ENCODE measurements at places on chromosomes 3 and 15.
A peak's percentile ranks its signal among the peaks of the same experiment; 100 is the strongest.

DNA sequence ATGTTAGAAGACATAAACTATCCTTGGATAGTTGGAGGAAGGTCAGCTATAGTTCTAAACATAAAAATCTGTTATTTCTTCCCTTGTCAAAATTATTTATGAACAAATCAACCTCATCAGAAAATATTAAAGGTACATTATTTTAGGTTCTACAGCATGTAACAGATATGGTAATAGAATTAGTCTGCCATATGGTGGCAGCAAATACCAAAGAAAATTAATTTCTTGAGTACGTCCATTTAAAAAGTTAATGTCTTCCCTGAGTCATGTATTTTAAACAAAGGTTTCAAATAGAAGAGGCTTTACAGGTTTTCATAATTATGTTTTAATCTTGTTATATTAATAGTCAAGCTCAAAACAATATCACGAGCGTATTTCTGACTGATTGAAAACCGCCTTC, 17.9 kb upstream of the ANKRD28 start:
- no peak for DNase-seq

DNA sequence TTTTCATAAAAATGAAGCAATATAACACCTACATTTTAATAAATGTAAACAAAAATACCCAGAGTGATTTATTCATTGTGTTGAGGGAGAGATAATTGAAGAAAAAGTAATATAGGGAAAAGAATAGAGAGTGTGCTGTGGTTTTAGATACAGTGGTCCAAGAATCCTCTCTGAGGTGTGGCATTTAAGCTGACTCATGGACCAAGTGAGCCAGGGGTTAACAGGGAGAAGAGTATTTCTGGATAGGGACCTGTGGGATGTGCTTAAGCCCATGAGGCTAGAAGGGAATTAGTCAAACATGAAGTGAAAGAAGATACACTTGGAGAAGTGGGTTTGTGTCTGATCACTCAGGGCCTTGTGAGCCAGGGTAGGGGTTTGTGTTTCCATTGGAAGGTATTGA, 680.7 kb upstream of the GRM7 start:
- DNase-seq, result no peak

- no peak for DNase-seq
Observed at GRCh38 chr3:98026425-98027084, 8.6 kb downstream of the GABRR3 start.

DNA sequence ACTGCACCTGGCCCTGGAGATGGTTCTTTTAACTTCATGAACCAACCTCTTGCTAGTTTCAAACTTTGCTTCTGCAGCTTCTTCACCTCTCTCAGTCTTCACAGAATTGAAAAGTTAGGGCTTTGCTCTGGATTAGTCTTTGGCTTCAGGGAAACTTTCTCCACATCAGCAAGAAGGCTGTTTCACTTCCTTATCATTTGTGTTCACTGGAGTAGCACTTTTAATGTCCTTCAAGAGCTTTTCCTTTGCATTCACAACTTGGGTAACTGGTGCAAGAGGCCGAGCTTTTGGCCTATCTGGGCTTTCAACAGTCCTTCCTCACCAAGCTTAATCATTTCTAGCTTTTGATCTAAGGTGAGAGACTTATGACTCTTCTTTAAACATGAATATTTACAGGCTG, 15.7 kb upstream of the TM2D3 start:
- no peak for DNase-seq

DNA sequence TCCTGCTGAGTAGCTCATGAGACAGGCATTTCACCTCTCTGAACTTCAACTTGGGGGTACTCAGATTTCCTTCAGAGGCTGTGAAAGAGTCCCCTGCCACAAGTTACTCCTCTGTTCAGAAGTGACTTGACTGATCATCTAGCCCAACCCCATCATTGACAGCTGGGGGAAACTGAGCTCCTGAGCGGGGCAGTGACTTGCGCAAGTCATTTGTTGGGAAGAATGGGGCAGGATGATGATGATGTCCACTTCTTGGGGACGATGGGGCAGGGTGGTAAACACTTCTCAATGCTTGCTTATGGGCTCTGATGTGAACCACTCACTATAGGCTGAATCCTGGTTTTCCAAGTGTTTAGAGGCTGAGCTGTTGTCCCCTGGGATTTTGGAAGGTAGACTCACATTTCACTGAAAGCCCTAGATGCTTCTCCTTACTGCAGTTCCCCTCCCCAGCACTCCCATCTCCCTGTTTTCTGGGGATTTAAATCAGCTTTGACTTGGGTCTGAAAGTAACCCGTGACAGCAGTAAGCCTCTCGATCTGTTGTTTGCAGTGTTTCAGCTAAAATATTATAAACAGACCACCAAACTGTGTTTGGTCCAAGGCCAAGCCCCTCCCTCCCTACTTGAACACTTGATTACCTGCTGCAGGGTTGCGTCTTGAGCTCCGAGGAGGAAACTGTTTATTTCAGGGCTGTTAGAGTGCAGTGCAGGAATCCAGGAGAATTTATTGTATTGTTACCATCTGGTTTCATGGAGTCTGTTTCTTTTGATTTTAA, 25.1 kb downstream of the SMAD3 start:
- no peak for DNase-seq

DNA sequence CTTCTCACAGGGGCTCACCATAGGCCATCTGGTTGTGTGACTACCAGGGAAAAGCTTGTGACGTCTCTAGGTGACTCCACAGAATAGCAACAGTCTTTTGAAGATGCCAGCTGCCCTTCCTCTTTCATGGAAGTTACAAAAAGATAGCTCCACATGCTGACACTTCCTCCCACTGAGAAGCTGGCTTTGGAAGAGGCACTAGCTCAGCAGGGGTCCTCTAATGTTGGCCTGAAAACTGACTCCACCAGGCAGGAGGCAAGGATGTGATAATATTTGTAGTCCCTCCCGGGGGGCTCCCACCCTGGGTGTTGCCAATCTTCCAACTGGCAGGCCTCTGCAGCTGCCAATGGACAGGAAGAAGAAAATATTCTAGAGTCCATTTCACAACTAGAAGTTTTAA, 343.5 kb downstream of the NEK10 start:
- DNase-seq, result no peak

DNA sequence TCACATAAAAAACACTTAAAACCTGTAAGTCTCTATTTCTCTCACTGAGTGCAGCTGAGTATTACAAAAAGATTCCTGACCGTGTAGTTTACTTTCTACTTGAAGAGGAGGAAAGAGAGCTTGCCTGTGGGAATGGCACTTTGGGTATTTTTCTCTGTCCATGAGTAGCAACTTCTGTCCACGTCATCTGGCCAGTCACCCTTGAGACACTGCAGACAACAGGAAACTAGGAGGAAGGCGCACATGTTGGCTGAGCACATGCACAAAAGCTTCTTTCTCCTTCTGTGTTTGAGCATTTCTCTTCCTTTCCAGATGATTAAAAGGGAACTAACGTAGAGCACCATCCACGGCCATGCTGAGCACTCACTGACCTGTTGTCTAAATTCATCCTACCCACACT, 19.7 kb downstream of the STARD5 start:
- no peak for DNase-seq

DNA sequence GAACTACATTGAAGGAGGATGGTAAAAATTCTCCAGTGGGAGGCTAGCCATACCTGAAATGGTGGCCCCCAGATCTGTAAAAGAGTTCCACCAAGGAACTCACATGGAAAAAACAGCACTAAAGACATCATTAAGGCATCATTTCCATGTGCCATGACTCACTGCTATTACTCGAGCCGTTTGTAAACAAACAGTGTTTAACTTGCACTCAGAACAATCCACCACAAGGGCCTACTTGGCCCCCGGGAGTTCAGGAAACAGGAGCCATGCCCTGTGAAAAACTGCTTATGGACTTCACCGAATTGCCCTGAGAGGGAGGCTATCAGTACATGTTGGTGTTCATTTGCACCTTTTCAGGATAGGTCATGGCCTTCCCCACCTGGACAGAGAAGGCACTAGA, 18.2 kb downstream of the CCR4 start:
- DNase-seq, result peak; percentile 2

- DNase-seq, result no peak
Observed at GRCh38 chr3:41234823-41235721, 35.8 kb downstream of the CTNNB1 start.

GRCh38 chr3:125200731-125201139, 11.8 kb downstream of the SLC12A8 start:
- DNase-seq, result no peak

- DNase-seq, result no peak
Observed at GRCh38 chr15:72365844-72366243, 10.0 kb downstream of the HEXA start.

DNA sequence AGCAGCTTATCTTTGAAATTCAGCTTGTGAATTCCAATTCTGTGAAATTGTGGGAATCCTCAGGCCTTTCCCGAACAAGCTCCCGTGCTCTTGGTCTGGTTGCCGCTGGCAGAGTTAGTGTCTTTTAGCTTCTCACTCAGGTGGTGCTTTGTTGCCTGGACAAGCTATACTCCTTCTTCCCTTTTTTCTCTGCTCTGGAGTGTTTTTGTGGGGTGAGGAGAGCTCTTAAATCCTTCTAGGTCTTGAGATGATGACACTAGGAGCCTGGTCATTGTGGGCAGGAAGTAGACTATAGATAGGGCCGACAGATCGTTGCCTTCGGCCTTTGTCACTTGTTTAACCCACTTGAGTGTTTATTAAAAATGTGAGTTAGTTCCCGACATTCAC, 93.8 kb downstream of the SLCO3A1 start:
- no peak for DNase-seq

DNA sequence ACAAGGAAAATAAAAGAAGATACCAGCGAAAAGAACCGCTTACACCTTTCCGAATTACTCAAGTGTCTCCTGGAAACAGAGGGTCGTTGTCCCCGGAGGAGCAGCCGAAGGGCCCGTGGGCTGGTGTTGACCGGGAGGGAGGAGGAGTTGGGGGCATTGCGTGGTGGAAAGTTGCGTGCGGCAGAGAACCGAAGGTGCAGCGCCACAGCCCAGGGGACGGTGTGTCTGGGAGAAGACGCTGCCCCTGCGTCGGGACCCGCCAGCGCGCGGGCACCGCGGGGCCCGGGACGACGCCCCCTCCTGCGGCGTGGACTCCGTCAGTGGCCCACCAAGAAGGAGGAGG, 325 bp downstream of the ALCAM start:
- peak; percentile 36 for DNase-seq

DNA sequence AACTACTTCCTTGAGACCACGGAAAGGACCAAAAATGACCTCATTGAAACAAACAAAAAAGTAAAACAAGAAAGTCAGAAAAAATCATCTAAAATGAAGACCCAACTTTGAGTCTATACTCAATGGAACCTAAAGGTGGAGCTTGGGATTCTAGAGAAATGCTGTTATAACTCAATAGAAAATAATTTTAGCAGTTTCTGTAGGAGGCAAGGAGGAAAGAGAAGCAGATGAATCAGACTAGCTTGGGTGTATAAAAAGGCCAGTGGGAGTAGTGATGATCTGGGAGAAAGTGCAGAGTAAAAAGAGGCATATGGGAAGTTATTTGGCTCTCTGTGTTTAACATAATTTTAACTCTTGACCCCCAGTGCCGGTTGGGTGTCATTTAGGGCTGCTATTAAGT, 94.4 kb downstream of the TMCO5A start:
- DNase-seq, result no peak

- DNase-seq, result no peak
Observed at GRCh38 chr3:131976448-131976847, 58.4 kb downstream of the CPNE4 start.

DNA sequence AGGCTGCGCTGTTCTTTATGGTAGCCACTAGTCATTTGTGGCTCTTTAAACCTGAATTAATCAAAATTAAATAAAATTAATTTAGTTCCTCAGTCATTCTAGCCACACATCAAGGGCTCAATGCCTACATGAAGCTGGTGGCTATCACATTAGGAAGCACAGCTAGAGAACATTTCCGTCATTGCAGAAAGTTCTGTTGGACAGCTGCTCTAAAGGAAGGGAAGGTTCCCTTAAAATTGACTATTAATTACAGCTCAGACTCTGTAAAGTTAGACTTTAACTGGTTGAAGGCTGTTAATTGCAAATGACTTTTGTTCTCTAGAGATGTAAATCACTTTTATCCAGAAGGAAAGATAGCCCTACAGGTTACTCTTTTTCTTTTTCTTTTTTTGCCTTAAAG, 202.7 kb upstream of the ADAMTS9 start:
- DNase-seq, result no peak

DNA sequence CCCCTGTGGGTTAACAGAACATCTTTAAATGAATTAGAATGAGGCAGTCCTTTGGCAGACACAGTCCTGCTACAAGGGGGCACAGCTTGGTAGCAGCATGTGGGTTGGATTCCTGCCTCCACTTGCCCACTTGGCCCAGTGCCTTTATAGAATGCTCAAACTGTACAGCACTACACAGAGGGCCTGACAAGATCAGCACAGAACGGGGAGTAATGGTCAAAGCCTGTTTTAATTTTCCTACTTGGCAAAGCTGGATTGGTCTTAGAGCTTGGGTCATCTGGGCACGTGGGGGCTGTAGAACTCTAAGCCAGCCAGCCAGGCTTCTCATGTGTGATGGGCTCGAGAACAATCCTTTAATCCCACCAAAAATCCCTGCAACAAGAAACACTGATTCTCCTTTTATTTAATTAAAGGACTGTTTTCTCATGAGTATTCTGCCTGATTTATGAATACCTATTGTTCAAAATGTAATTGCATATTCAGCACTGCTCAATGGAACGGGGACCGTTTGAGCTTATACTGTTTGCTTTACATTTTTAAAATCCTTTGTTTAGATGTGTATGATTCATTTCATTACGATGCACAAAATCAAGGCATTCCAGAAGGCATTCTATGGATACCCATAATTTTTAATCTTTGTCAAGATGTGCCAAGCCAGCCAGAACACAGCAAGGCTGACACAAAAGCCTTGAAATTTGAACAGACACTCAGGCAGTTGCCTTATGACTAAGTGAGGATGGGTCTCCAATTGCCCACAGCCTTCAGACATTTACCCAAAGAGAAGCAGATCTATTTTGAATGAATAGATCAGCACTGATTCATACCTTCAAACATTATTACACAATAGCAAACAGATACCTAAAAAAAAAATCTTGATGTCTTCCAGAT, 249.3 kb upstream of the TGFBR2 start:
- no peak for DNase-seq

GRCh38 chr15:39451871-39452270, 129.0 kb upstream of the THBS1 start:
- no peak for DNase-seq

- no peak for DNase-seq
Observed at GRCh38 chr3:99111235-99111634, 209.7 kb upstream of the DCBLD2 start.

DNA sequence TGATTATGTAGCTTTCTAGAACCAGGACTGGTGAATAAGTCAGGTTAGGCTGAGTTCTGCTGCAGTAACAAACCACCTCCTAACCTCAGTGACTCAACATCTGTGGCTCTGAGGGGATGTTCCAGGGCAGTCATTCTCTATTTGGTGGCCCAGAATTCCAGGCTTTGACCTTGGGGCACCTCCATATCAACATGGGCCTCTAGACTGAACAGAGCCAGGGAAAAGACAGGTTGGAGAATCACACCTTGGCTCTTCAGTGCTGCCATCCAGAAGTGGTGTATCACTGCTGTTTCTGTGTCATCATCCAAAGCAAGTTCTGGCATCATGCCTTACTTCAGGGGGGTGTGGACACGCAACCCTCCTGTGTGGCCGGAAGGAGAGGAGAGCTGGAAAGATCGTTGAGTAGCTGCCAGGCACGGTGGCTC, 15.3 kb downstream of the ZBTB47 start:
- no peak for DNase-seq

GRCh38 chr3:191379446-191379845, 49.1 kb upstream of the UTS2B start:
- DNase-seq, result no peak

- DNase-seq, result no peak
Observed at GRCh38 chr3:13233487-13234485, 160.6 kb upstream of the IQSEC1 start.
